Ascending aorta (tissue), 2 donors: ENCODE measurements at places on chromosomes 13 and 19.

GRCh38 chr13:23074075-23074828, 106.5 kb upstream of the SGCG start:
- DNase-seq, result no peak

DNA sequence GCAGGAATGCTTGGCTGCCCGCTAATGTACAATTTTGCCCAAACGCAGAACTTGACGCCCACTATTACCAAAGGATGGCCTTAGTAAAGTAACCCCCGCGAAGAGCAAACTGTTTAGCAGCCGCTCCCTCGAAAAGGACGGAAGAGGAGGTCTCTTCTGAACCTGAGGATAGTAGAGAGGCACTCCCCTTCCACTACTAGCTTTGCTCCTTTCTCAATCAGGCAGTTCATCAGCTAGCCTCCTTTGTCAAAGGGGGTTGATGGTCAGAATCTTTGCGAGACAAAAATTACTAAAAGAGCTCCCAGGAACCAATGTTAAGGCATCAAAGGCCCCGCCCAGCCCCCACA, 534 bp downstream of the CAB39L start:
- no peak for DNase-seq

- DNase-seq, result peak; percentile 96
Measured at GRCh38 chr13:20814224-20814910, 40.6 kb upstream of the EEF1AKMT1 start.

GRCh38 chr13:112843392-112844111, 125.5 kb upstream of the MCF2L start:
- no peak for DNase-seq

GRCh38 chr13:27170516-27171243, 931 bp downstream of the USP12 start:
- no peak for DNase-seq

DNA sequence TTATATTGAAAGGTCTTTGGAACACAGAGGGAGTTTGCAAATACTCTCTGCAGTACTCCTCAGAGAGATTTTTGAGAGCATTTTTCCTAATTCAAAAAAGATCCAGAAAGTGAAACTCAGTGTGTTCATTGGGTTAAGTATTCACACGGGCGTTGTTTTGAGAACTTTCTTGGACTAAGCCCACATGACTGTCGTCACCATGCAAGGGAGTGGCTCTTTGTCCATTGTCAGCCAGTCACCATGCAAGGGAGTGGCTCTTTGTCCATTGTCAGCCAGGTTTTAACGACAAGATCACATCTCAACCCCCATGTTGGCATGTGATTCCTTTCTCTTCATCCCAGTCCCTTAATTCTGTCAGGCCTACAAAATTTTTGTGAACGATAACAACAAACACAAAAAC, 81.2 kb upstream of the STK24 start:
- no peak for DNase-seq

DNA sequence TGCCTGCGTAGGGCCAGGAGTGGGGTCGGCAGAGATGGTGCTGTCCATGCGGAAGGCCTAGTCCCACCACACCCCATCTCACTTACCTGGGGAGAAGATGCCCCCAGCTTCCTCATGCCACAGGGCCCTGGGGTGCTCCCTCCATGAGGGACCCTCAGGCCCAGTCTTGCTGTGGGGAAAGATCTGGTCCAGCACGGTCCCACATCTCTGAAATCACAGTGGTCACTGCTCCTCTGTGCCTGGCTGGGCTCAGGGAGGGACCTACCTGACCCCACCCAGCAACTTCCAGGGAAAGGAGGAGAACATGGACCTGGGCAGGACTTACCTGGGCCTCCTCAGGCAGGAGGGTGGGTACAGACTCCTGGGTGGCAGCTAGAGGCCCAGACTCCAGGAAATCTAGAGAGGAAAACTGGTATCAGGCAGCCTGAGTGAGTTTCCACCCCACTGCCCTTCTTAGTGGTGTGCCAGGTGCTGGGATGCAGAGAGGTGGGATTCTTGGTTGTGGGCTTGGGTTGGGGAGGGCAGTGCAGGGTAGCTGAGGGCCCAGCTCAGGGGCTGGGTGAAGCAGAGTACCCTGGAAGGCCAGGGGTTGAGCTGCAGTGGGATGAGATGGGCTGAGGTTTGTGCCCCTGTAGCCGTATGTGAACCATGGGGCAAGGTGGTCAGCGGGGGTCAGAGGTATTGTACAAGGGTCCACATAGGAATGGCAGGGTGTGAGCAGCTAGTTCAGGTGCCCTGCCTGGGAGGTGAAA, 3.8 kb downstream of the MZF1 start:
- DNase-seq, result no peak
